ENCODE measurements at places on chromosomes 11 and 22.

- DNase-seq, result no peak
Observed at GRCh38 chr11:488062-488461, 19.0 kb downstream of the RNH1 start.

DNA sequence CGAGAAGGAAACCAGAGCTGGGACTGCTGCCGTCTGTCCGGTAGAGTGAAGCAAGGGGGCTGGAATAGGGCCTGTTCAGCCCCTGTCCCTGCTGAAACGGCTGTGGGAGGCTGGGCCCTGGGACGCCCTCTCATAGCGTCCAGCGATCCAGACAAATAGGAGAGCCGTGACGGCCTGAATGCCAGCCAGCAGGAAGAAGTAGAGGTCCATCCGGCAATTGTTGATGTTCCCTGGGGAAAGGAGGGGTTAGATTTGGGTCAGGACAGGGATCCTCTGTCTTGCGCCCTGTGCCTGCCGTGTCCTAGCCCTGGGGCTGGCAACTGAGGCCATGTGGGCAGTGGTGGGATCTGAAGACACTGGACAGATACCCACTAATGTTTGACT, 12.9 kb downstream of the TMEM132A start:
- no peak for DNase-seq

GRCh38 chr11:46489656-46490560, 98.3 kb upstream of the CHRM4 start:
- peak; percentile 78 for DNase-seq

GRCh38 chr11:17609291-17610084, 62.4 kb downstream of the OTOG start:
- no peak for DNase-seq

GRCh38 chr11:35313066-35313759, 106.1 kb downstream of the SLC1A2 start:
- DNase-seq, result peak; percentile 16

DNA sequence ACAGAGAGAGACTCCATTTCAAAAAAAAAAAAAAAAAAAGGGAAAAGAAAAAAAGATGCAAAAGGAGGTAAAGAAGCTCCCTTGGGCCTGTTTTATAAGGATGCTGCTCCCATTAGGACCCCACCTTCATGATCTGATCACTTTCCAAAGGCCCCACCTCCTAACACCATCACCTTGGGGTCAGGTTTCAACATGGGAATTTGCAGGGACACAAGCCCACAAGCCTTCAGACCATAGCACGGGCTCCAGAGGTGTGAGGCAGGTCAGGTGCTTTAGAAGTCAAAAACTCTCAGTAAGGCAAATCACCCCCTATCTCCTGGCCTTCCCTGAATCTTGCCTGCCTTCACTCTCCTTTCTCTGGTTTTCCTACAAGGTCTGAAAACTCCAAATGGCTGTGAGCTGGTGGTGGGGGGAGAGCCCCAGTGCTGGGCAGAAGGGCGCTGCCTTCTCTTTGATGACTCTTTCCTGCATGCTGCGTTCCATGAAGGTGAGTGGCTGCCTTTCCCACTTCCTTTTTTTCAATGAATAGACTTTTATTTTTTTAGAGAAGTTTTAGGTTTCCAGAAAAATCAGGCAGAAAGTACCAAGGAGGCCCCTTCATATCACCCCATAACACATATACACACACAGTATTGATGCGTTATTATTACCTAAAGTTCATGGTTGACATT, 13.2 kb downstream of the ASPHD2 start:
- no peak for DNase-seq

DNA sequence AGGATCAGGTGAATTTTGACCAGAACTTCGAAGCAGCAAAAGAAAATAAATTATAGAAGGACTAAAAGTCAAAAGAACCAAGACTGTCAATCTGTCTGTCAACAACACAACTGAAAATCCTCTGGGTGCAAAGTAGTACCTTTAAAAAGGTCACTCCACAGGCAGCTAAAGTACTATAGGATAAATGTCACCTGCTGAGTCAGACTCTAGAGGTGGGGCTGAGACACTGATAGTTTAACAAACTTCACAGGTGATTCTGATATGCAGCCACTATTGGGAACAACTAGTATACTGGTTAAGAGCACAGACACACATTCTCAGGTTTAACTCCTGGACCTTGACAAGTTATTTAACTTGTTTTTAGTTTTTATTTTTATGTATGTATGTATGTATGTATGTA, 107.3 kb downstream of the FCHSD2 start:
- DNase-seq, result no peak

GRCh38 chr11:824292-824880, 3.3 kb upstream of the CRACR2B start:
- no peak for DNase-seq

GRCh38 chr22:36671404-36671803, 32.1 kb downstream of the CACNG2 start:
- no peak for DNase-seq

- no peak for DNase-seq
Observed at GRCh38 chr22:35498026-35498800, 42.4 kb upstream of the RASD2 start.

DNA sequence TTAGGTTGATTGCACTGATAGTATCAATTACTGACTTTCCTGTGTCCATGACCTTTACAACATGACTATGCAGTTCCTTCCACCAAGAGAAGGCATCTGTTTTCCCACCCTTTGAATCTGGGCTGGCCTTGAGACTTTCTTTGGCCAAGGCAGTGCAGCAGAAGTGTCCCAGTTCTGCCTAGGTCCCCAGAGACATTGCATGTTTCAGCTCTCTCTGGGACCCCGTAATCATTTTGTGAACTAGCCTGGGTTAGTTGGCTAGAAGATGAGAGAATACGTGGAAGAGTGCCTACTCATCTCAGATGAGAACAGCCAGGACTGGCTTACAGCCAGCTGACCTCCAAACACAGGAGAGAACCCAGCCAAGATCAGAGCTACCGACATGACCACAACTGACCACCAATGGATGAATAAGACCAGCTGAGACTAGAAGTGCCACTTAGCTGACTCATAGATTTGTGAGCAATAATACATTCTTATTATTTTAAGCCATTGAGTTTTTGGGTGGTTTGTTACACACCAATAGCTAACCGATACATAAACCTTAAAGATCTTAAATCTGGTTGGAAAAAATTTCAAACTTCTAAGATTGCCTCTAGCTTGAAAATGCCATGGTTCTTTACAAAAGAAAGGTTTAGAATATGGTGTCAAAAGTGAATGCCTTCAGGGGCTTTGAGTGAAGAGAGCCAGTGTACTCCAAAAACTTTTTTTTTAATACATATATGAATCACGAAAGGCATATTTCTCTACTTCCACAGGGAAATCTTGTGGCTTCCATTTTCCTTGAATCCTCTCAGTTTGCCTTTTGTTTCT, 145.2 kb downstream of the FBXO7 start:
- DNase-seq, result no peak

DNA sequence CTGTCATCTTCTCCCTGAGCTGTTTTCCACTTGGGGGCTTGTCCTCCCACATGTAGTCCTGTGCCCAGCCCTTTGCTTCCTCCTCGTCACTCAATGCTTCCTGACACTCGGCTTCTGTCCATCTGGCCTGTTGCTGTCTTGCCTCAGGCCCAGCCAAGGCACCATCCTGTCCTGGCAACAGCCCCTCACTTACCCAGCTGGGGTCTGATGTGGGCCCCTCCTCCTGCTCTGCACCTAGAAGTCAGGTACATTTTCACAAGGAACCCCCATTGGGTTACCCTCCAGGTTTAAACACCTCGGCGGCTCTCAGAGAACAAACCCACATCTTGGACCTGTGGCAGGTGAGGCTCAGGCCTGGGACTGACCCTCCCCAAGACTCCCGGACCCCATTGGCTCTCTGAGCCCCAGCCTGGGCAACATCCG, 784.8 kb downstream of the TBC1D22A start:
- no peak for DNase-seq

- DNase-seq, result no peak
Observed at GRCh38 chr11:120400564-120401364, 64.6 kb downstream of the ARHGEF12 start.

- DNase-seq, result peak; percentile 18
Observed at GRCh38 chr22:35761037-35761436, 43.4 kb downstream of the APOL5 start.

- DNase-seq, result no peak
Observed at GRCh38 chr22:47433627-47434026, 671.2 kb downstream of the TBC1D22A start.

GRCh38 chr11:118201966-118202365, 22.8 kb downstream of the JAML start:
- no peak for DNase-seq

DNA sequence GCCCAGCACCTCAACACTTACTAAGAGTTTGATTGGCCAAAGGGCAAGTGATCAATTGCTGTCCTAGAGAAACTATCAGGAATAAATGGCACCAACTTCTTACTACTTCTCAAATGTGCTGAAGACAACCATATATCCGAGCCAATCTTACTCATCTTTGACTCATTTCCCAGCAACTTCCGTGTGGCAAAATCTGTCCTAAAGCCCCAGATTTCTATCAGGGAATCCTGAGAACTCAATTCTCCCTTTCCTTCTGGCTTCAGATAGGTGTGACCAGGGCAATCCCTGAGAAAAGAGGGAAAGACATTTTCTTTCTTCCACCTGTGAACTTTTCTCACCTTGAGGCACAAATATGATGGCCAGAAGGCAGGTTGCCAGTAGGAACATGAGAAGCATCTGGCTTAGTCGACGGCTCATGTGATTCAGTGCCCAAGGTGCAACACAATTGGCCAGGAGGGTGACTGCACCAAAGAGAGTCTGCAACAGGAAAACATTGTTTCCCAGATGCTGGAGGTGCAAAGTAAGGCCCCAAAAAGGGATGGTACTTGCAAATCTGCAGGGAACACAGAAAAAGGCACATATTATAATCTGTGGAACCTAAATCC, 21.8 kb upstream of the SLC22A24 start:
- DNase-seq, result no peak

All from NAMALWA (cell line).